Islet precursor cell (in vitro differentiated cells): ENCODE measurements at places on chromosomes 16 and 17.

- DNase-seq = no peak
These were observed 653 bp upstream of the VAC14 start for GRCh38 chr16:70801611-70802010.

DNA sequence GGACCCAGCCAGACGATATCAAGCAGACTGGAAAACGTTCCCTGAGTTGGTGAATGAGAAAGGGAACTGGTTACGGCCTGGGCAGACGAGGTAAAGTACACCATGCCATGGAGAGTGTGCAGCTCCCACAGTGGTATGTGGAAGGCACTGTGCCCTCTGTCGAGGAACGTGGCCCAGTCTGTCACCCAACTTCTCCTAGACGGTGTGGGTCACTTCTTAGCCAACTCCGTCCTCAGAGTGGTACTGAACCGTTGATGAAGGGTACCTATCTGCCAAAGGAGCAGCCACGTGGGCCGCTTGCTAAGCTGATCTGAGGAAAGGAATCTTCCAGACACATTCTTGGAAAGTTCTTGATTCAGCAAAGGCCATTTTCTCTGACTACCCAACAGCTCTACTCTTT lies 56.0 kb upstream of the AXIN2 start:
- DNase-seq = peak; percentile 17

GRCh38 chr17:9959377-9959981 lies 54.4 kb upstream of the RCVRN start:
- DNase-seq = peak; percentile 91

DNA sequence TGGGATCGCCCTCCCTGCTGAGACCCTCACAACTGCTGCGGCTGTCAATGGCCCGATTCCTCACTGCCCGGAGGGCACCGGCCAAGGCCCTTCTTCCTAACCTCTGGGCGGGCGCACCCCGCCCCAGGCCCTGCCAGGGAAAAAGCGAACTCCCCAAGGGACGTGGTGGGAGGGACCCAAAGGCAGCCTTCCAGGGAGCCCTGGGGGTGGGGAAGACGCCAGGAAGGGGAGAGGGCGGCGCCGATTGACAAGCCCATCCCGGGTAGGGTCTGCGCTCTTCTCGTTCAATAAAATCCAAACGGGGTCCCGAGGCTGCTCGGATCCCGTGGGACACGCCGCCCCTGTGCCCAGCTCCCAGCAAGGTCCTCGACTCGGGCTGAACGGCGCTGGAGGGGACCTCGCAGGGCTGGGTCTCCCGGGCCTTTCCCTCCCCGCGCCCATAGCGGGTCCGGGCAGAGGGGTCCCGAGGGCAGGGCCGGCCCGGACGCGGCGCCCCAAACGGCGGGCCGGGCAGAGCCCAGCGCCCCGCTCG lies 416 bp downstream of the KIFC3 start:
- peak; percentile 73 for DNase-seq

DNA sequence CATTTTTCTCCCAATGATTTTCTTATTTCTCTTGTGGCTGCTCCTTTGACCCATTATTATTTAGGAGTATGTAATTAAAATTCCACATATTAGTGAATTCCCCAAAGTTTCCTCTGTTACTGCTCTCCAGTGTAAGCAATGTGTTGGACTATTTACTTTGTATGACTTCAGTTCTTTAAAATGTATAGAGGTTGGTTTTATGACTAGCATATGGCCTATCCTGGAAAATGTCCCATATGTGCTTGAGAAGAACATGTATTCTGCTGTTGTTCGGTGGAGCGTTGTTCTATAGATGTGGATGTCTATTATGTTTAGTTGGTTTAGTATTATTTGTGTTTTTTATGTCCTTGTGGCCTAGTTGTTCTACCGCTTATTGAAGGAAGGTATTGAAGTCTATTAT lies 6.0 kb upstream of the NT5M start:
- no peak for DNase-seq

- no peak for DNase-seq
These were observed 10.2 kb downstream of the RSPRY1 start for GRCh38 chr16:57196286-57196685.

DNA sequence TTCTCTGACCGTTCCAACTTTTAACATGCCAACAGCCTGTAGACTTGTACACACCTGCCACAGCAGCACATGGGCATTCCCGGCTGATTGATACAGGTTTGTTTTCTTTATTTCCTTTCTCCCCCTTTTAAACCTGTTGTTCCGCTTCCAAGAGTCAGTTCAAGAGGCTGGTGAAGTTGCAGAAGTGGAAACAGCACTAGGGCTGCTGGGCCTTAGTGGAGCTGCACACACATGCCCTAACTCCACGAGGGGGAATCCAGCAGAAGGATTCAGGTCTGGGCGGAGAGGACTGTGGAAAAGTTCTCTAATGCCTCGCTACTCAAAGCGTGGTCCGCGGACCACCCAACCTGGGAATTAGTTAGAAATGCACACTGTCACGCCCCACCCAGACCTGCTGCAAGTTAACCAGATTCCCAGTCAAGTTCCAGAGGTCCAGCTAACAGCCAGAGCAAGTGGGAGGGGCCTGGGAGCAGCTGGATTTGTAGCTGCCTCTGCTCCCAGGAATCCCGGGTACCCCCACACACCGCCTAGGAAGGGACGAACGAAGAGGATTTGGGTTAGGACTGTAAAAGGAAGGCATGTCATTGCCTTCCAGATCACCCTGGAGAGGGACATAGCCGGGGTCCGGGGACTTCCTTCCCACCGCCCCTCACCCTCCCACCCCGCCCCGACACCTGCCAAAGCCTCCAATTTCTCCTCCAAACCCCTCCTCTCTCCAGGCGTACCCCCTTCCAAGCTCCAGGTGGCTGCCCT lies 542 bp downstream of the SLC39A11 start:
- DNase-seq = peak; percentile 77

GRCh38 chr17:19915245-19915978 lies 47.7 kb upstream of the ULK2 start:
- no peak for DNase-seq

- no peak for DNase-seq
These were observed 126.3 kb upstream of the NACA2 start for GRCh38 chr17:61717352-61717751.

DNA sequence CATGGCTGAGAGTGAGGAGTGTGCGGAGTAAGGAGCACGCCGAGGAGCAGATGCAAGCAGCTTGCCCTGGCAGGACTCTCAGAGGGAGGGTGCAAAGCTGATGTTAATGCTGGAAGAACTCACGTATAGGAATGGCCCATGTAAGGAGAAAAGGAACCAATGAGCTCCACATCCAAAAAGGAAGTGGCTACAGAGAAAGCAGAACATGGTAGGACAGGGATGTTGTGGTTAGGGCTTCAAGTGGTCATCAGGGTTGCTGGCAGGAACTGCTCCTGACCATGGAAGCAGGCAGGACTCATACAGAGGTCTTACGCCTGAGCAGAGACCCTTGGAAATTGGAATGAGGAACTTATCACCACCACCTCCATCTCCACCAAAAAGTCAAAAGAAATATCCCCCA lies 5.2 kb downstream of the MYO1D start:
- no peak for DNase-seq

GRCh38 chr17:33789658-33790057 lies 465.4 kb upstream of the CCL2 start:
- no peak for DNase-seq

- DNase-seq = no peak
These were observed 2.1 kb upstream of the TOM1L1 start for GRCh38 chr17:54898576-54898975.

DNA sequence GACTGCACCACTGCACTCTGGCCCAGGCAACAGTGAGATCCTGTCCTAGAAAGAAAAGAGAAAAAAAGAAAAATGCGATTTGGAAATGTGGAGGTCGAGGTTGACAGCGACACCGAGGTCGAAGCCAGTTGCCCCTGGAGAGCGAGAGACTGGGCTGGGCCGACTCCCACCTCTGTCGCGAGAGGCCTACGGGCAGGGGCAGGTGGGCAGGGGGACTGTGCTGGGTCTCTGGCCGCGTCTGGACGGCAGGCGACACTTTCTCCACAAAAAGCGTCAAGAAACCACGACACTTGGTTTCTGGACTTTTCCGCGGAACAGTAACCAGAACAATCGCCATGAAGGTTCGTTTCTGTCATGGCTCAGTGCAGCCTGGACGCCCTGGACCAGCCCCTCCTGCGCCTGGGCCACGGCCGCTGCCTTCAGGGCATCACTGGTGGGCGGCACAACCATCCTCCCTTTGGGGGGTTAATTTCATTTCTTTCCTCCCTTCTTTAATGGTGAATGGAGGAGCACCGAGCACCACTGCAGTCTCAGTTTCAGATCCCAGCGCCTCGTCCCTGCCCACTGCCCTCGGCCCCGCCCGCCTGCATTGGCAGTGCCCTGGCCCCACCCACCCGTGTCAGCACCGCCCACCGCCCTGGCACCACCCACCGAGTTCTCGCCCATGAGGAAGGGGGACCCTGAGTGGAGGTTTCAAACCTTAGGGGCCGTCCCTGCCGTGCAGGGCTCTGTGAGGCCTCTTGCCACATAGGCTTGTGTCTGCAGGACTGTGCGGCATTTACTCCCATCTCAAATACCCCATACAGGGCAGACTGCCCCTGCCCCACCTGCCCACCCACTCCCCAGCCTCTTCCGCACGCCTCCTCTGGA lies 18.5 kb upstream of the CDH15 start:
- no peak for DNase-seq

DNA sequence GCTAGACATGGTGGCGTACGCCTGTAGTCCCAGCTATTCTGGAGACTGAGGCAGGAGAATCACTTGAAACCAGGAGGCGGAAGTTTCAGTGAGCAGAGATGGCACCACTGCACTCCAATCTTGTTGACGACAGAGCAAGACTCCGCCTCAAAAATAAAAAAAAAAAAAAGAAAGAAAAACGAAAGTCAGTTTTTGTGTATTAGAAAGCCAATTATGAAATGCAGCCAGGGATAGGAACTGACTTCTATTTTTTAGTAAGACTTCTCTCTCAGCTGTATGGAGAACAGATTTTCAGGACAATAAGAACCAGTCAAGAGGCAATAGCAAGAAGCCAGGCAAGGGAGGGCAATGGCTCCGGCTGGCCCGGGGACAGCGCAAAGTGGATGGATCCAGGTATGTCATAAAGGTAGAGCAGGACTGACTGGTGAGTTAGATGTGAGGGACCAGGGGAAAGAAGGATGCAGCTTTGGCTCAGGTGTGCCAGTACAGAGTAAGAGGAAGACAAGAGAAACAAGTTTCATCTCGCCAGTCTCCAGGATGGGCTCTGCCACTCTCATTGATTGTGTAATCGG lies 12.5 kb upstream of the CCL1 start:
- DNase-seq = peak; percentile 44

DNA sequence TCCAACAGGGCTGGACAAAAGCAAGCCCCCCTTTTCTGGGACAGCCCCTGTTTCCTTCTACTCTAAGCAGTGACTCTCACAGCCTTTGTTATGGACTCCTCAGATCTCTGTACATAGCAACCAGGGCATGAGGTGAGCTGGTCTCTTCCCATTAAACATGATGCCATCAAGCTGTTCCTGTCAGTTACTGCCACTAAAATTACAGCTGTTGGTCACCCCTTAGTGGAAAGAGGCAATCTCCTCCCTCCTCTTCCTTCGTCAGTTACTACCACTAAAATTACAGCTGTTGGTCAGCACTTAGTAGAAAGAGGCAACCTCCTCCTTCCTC lies 95.2 kb upstream of the SMIM36 start:
- no peak for DNase-seq

GRCh38 chr16:11708421-11708820 lies 34.2 kb downstream of the TXNDC11 start:
- no peak for DNase-seq

- peak; percentile 92 for DNase-seq
These were observed 9.2 kb downstream of the KRT33B start for GRCh38 chr17:41360296-41360995.

- DNase-seq = no peak
These were observed 900.8 kb upstream of the GOT2 start for GRCh38 chr16:59634951-59635350.

DNA sequence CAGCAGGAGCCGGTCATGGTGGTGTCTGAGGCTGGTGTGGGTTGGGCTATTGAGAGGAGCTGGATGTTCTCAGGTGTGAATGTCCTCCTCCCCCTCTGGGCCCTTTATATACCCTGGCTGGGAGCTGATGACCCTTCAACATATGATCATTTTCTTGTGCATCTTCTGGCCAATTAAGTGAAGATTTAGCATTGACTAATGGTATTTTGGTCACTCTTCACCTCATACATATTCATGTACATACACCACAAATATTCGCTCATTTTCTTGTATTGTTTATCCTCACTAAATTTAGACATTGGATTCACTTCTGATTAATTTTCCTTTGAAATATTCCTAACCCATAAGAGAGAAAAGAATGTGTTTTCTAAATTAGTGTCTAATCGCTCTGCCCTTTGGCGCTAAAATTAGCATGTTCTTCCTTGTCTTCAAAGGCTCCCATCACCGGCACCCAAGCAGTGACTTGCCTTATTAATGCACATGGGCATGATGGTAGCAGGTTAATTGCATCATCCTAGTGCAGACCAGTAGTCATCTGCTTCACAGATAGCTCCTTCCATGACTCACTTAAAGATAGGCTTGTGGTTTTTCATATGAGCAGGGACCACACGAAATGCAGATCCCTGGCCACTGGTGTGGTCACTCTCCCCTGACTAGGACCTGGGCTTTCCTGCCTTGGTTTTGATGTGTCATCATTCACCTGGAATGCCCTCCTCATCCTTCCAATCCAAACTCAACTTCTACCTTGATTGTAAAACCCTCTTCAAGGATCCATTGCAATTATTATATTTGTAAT lies at the start of gene KRTAP2-4:
KRTAP2-4 (minus strand) TSS at position 51 of the 796 bp plus-strand sequence; CDS start at position 17, 34 bp downstream.
- peak; percentile 84 for DNase-seq

GRCh38 chr16:23807028-23807427 lies 28.8 kb upstream of the PRKCB start:
- peak; percentile 36 for DNase-seq

- no peak for DNase-seq
These were observed 154.1 kb upstream of the PLCG2 start for GRCh38 chr16:81624760-81625543.

DNA sequence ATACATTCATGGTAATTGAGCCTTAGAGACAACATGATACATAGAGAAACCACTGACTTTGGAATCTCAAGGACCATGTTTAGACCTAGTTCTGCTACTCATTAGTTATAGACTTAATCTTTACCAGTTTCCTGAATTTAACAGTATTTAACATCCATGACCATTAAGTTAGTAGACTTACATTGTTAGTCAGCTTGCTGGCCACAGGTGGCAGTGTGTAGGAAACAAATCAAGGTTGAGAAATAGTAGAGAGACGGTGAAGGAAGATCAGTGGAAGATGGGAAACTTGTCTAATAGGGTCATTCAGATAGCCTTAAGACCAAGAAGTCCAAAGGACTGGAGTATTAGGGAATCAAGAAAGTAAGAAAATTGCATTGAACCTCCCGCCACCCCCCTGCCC lies 31.0 kb downstream of the OMG start:
- no peak for DNase-seq
